ENCODE measurements at places on chromosomes 1 and 21.

DNA sequence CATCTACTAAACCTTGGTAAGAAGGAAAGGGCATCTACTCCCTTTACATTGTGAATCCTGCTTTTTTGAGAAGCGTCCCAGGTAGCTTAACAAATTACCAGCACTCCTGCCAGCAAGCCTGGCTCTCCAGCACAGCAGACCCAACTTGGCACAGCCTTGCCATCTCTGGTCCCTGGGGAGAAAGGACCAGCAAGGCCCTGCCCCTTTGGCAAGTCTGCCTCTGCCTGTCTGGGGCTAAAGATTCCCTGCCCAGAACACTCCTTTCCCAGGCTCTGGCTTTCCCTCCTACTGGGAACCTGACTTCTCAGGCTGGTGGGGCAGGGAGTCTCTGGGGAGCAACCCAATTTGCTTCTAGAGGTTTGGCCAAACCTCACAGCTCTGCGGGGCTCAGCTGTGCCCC is 68.5 kb downstream of the ATP2B4 start:
- H3K4me3 ChIP-seq: no peak overlapping the region
- H3K4me1 ChIP-seq: peaks cover 8% of the 10 kb centered on the region
- H3K27me3 ChIP-seq: no peaks in the 10 kb centered on the region
- no peak for DNase-seq
- H3K36me3 ChIP-seq: peaks cover 62% of the 10 kb centered on the region
- no peak overlapping the region for H3K27ac ChIP-seq

- no peak overlapping the region for H3K27ac ChIP-seq
- peaks cover 5% of the 10 kb centered on the region for H3K4me1 ChIP-seq
- no peak overlapping the region for H3K4me3 ChIP-seq
- no peak for DNase-seq
- no peaks in the 10 kb centered on the region for H3K36me3 ChIP-seq
These were observed 11.8 kb downstream of the NOS1AP start for GRCh38 chr1:162081316-162081715.

DNA sequence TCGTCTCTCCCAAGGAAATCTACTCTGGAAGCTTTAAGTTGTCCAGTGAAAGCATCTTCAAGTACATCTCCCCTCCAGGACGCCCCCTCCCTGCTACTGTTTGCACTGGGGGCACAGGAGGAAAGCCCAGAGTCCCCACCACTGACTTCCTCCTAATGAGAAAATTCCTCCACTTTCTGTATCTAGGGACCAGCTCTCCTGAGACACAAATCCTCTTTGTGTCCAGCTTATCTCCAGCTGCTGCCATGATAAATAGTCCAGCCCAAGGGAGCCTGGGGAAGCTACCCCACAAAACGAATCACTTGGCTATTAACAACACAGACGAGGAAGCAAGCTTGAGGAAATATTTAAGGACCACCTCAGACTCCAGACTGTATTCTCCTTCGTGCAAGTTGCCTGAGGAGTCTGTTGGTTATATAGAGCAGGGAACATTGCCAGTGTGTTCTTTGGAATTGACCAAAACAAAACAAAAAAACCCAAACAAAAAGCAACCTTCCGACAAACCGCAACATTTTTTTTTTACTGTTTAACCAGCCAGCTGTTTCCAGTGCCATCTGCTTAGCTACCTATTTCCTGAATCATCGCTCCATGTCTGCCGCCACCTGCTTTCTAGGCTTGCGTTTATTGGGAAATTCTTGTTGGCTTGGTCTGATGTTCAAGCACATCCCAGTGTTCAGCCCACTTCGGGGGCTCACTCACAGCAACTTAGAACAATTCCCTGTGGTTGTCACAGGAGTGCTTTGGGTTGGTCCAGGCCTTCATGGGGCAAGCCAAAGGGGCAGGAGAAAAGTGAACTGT is 7.7 kb downstream of the C1orf226 start:
- peaks cover 42% of the 10 kb centered on the region for H3K27me3 ChIP-seq
- no peak overlapping the region for H3K4me3 ChIP-seq
- peaks cover 18% of the 10 kb centered on the region for H3K4me1 ChIP-seq
- DNase-seq: peak; percentile 83

- DNase-seq: no peak
- H3K27me3 ChIP-seq: no peaks in the 10 kb centered on the region
- H3K36me3 ChIP-seq: peaks cover 7% of the 10 kb centered on the region
- no peak overlapping the region for H3K27ac ChIP-seq
- H3K4me3 ChIP-seq: no peak overlapping the region
- peaks cover 44% of the 10 kb centered on the region for H3K4me1 ChIP-seq
These were observed 828 bp upstream of the MYBPH start for GRCh38 chr1:203176273-203177035.

DNA sequence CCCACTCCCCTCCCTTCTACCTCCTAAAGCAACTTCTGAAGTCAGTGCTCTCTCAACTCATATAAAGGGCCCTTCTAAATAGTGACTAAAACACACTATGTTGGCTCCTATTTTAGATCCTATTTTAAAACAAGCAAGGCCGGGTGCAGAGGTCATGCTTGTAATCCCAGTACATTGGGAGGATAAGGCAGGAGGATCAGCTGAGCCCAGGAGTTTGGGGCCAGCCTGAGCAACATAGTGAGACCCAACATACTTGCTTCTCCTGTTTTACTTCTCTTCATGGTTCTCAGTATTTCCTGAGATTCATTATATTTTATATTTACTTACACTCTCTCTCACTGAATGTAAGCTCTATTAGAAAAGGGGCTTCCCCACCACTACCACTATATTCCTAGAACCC is 42.5 kb downstream of the LUZP1 start:
- DNase-seq: no peak
- H3K27me3 ChIP-seq: no peaks in the 10 kb centered on the region
- H3K4me1 ChIP-seq: peaks cover 8% of the 10 kb centered on the region

DNA sequence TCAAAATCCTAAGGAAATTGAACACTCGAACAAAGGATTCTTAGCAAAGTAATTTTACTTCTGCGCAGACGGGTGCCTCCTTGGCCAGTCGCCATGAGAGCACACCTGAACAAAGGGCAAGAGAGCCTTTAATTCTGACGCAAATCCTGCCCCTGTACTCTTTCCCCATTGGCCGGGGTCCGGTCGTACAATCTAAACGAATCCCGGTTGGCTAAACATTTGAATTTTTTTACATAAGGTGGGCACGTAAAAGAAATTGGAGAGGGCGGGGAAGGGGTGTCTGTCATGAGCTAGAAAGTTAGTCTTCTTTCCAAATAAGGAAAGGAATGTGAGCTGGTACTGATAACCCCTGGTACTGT is 8.2 kb upstream of the IL22RA1 start:
- DNase-seq: no peak
- H3K27ac ChIP-seq: no peak overlapping the region
- peaks cover 50% of the 10 kb centered on the region for H3K27me3 ChIP-seq
- H3K36me3 ChIP-seq: no peaks in the 10 kb centered on the region
- H3K4me3 ChIP-seq: no peak overlapping the region

DNA sequence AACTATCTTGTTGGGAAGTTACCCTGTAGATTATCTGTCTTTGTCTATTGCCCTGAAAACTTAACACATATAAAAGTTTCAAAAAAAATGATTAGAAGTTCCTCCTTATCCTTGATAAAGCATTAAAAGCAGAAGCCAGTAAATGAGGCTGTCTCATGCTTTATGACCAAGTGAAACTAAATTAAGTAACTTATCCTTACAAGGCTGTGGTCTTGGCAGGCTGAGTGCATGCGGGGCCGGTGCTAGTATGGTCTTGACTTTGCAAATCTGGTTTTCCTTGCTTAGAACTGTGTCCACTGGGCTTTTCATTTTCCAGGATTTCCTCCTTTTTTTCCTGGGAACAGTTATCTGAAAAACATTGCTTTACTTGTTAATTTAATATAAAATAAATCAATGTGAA is 43.1 kb downstream of the PCNX2 start:
- H3K27ac ChIP-seq: no peak overlapping the region
- H3K4me3 ChIP-seq: no peak overlapping the region
- no peaks in the 10 kb centered on the region for H3K27me3 ChIP-seq
- peaks cover 16% of the 10 kb centered on the region for H3K36me3 ChIP-seq
- DNase-seq: no peak

GRCh38 chr1:26724926-26725325 is 29.1 kb downstream of the ARID1A start:
- peaks cover 15% of the 10 kb centered on the region for H3K4me1 ChIP-seq
- H3K36me3 ChIP-seq: peaks cover 9% of the 10 kb centered on the region
- peak; percentile 45 for DNase-seq
- no peak overlapping the region for H3K27ac ChIP-seq

- no peaks in the 10 kb centered on the region for H3K36me3 ChIP-seq
- no peaks in the 10 kb centered on the region for H3K27me3 ChIP-seq
- DNase-seq: no peak
- no peak overlapping the region for H3K4me3 ChIP-seq
These were observed 158.2 kb upstream of the KLHDC7A start for GRCh38 chr1:18322368-18323032.

- H3K27me3 ChIP-seq: no peaks in the 10 kb centered on the region
- no peaks in the 10 kb centered on the region for H3K36me3 ChIP-seq
- H3K27ac ChIP-seq: no peak overlapping the region
- DNase-seq: no peak
- no peak overlapping the region for H3K4me3 ChIP-seq
- H3K4me1 ChIP-seq: no peaks in the 10 kb centered on the region
These were observed 1353.9 kb downstream of the NCAM2 start for GRCh38 chr21:22352088-22352487.

DNA sequence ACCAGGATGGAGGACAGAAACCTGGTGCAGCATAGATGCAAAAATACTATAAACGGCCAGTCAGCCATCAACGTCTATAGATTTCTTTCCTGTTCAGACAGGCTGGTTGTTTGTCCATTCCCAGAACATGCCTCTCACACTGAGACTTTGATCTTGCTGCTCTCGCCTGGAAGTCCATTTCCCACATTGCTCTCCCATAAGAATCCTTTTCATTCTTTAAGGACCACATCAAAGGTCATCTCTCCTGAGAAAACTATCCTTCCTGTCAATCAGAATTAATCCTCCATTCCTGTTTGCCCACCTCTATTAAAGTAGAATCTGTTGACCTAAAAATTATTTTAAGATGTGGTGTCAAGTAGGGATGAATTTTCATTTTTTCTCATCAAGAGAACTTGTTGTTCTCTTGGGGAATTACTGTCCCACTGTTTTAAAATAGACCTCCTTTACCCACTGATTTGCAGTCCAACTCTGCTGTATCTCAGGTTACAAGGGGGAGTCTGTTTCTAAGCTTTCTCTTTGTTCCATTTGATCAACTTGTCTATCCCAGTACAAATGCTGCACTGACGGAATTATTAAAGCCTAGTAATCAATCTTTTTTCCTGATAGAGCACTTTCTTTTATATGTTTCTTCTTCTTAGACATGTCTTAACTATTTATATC is 172.7 kb downstream of the PATJ start:
- no peaks in the 10 kb centered on the region for H3K27me3 ChIP-seq
- H3K4me3 ChIP-seq: no peak overlapping the region
- no peak for DNase-seq
- no peaks in the 10 kb centered on the region for H3K36me3 ChIP-seq

DNA sequence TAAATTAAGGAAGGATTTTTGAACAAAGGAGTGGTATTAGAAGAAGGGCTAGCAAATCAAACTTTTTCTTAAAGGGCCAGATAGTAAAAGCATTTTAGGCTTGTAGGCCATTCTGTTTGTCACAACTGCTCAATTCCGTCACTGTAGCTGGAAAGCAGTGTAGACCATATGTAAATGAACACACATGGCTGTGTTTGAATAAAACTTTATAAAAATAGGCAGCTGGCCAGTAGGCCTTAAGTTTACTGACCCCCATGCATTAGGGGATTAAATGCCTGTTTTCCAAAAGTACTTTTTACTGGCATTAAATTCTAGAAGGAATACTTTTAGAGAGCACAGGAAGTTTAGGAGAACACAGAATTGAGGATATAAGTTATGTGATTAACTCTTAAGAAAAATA is 8.9 kb downstream of the IVNS1ABP start:
- no peaks in the 10 kb centered on the region for H3K4me1 ChIP-seq
- no peak overlapping the region for H3K27ac ChIP-seq
- no peak overlapping the region for H3K4me3 ChIP-seq
- H3K27me3 ChIP-seq: no peaks in the 10 kb centered on the region
- peaks cover 3% of the 10 kb centered on the region for H3K36me3 ChIP-seq

GRCh38 chr1:103109311-103109920 is 1.1 kb upstream of the COL11A1 start:
- H3K27me3 ChIP-seq: no peaks in the 10 kb centered on the region
- no peak overlapping the region for H3K4me3 ChIP-seq
- no peaks in the 10 kb centered on the region for H3K4me1 ChIP-seq
- no peak for DNase-seq

DNA sequence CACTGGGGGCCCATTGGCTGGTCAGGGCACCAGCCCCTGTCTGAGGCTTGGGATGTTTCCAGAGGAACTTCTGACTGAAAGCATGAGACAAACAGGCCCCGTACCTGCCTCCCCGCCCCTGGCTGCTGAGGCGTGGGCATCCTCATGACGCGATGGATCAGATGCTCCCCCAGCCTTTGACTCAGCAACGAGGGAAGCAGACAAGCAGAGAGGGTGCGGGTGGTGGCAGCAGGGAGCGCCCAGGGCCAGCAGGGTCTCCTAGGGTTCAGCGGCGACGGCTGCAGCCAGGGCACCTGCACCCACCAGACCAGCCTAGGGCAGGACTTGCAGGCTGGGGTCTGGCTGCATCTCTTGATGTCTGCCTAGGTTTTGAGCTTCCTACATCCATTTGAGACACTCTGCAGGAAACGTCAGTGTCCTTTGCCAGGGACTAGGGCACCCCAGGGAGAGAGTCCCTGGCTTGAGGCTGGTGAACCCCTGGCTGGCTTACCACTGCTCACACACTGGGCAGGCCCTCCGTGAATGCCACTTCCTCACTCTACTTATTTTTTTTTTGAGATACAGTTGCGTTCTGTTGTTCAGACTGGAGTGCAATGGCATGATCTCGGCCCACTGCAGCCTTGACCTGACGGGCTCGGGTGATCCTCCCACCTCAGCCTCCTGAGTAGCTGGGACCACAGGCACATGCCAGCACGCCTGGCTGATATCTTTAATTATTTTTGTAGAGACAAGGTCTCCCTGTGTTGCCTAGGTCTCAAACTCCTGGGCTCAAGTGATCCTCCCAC is 63.3 kb downstream of the DHRS3 start:
- H3K4me3 ChIP-seq: no peak overlapping the region
- H3K4me1 ChIP-seq: peaks cover 34% of the 10 kb centered on the region
- no peaks in the 10 kb centered on the region for H3K27me3 ChIP-seq
- no peaks in the 10 kb centered on the region for H3K36me3 ChIP-seq
- no peak overlapping the region for H3K27ac ChIP-seq

GRCh38 chr1:164774819-164775654 is 216.1 kb downstream of the PBX1 start:
- H3K27me3 ChIP-seq: no peaks in the 10 kb centered on the region
- H3K4me1 ChIP-seq: peaks cover 17% of the 10 kb centered on the region
- no peaks in the 10 kb centered on the region for H3K36me3 ChIP-seq
- H3K4me3 ChIP-seq: no peak overlapping the region
